ENCODE measurements at places on chromosomes 4 and X.

DNA sequence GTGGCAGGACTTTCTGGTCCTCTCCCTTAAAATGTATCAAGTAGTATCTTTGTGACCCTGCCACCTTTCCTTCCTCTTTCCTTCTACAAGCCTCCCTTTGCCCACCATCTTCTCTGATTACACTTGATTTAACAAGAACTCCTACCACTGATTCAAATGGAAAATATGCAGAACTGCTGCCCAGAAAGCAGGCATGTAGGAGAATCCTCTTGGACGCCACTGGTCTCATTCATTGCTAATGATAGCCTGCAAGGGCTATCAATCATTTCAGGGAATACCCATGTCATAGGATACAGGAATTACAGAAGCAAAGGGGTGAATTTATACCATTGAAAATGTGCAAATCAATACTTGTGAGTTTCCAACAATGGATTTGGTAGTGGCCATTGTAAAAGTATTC, 294.6 kb upstream of the NRK start:
- DNase-seq: no peak

- no peak for DNase-seq
Observed at GRCh38 chr4:159500861-159501260, 398.0 kb downstream of the RAPGEF2 start.

- DNase-seq: no peak
Observed at GRCh38 chr4:188701952-188702351, 562.7 kb downstream of the TRIML1 start.

DNA sequence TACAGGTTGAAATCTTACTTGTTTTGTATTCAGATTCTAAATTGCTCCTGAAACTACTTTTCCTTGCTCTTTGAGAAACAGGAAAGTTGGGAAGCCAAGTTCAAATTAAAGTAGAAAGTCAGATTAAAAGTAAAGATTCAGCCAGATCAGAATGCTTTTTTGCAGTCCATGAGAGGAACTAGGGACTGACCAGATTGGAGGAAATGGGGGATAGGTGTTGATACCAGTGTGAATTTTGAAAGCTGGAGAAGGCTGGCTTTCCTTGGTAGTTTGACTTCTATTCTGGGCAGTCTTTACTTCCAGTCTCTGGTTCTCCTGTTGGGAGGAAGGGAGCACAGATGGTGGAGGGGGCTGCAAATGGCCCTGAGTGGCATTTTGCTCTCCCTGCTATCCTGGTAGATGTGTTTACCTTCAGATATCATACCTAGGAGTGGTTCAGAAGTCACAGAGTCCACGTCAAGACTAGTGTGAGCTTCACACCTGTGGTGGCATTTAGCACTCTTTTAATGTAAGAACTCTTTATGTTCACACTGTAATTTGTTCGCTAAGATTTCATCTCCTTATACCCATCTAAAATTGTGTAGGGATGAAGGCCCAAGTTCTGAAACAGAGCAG, 68.8 kb downstream of the FNIP2 start:
- no peak for DNase-seq

DNA sequence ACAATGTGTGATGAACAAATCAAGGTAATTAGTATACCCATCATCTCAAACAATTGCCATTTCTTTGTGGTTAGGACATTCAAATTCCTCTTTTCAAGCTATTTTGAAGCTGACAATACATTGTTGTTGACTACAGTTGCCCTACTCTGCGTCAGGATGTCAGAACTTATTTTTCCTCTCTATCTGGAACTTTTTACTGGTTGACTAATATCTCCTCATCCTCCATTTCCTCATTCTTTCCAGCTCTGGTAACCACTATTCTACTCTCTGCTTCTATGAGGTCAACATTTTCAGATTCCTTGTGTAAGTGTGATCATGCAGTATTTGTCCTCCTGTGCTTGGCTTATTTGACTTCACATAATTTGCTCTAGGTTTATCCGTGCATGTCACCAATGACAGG, 240.5 kb upstream of the HS3ST1 start:
- no peak for DNase-seq

- no peak for DNase-seq
Observed at GRCh38 chrX:116806288-116806802, 343.6 kb upstream of the CT83 start.

DNA sequence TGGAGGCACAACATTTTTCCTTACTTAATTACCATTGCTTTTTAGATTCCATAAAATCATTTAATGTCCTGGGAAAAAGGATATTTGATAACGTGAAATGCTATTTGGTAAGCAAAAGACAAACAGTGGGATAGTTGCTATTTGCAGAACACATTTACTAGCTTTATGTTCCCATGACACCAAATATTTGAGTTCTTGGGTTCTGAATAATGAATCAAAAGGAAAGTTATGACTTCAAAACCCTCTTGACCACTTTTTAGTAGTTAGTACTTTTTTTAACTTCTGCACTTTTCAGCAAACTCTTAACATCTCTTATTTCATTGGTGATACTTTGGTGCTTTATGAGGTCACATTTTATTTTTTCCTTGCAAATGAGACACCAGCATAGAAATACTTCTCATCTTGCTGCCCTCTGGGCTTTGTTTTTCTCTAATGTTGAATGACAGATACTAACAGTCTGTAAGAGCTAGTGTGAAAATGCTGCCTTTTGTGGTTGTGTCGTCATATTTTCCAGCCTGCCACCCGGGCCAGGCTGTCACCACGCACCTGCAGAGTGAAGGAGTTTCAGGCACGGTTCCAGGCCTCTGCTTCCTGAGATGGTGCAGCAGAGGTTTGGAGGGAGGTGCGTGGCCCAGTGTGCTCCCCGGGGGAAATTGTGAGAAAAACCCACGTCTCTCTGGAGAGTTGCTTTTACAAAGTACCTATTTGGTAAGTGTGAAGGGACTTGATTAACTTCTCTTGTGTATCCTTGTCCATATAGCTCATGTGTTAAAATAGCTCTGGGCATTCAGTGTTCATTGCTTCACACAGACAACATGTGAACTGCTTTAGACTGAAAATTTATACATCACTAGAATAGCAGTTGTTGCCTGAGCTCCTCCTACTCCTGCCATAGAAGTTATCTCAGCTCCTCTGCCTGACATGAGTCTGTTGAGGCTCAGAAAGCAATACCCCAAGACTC, 34.7 kb downstream of the MSL3 start:
- peak; percentile 89 for DNase-seq

DNA sequence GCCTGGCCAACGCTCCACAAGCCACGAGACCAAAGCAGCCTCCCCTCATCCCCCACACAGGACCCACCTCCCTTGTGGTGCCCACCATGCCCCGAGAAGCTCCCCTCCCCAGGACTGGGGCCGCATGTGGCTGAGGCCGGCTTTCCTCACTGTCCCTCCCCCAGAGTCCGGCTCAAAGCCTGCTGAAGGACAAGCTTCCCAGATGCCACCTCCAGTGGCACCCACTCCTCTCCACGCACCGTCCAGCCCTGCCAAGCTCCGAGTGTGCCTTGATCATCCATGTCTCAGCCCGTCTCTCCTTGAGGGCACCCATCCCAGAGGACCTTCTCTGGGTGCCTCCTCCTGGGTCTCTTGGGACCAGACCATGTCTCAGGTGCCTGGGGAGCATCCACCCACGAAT, 58.8 kb upstream of the MXD4 start:
- no peak for DNase-seq

GRCh38 chr4:6746721-6747293, 30.8 kb downstream of the BLOC1S4 start:
- no peak for DNase-seq

DNA sequence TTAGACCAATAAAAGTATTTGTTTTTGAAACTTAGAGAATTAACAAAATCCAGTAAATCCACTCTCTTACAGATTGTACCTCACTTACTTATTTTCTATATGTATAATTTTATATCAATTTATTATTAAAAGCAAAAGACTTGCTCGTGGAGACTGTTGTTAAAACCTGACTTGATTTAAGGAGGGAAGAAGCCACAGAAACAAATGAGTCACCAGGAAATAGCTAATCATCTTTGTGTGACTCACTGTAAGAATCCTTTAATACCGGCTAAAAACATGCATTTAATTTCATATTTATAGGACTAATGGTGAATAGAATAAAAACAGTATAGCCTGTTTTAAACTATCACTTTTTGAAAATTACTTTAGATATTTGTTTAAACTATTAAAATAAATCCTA, 29.9 kb upstream of the UBE2NL start:
- DNase-seq: no peak

DNA sequence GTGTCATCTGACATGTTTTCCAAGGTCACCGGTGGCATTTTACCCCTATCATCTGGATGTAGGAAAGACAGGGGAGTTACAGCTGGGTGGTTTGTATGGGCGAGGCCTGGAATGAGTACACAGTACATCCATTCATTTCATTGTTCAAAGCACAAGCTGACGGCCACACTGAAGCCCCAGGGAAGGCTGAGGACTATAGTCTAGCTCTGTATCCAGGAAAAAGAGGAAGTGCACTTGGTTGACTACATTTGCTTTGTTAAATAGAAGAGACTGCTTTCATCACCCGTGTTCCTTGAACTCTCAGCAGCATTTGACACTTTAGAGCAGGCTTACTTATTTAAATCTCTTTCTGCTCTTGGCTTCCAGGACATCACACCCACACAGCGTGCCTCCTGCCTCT, 1041.0 kb upstream of the TENM3 start:
- DNase-seq: no peak

DNA sequence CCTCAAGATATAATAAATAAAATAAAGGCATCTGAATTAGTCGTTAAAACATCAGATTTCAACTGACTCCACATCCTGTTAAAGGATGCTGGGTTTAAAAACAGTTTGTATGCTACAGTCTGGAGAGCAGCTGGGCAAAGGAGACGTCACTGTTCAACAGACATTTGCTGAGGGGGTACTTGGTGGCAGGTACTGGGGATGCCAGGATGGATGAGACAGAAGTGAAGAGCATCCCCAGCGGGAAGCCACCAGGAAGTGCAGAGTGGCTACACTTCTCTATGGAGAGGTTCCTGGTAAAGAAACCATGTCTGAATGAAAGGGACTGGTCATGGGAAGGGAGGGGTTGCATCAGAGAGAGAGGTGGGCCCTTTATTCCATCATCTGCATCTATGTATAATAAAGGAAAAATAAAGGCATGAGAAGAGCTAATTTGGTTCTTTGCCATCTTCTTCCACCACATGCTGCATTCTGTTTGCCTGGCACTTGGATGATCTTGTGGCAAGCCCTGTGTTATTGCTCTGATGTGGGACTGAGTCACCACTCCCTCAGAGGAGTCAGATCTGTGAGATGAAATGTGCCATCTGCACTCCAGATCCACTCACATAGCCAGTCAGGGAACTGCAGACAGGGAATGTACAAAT, 145.0 kb downstream of the SOWAHB start:
- DNase-seq: peak; percentile 38

- DNase-seq: no peak
Observed at GRCh38 chr4:10480616-10481015, 23.4 kb upstream of the ZNF518B start.

DNA sequence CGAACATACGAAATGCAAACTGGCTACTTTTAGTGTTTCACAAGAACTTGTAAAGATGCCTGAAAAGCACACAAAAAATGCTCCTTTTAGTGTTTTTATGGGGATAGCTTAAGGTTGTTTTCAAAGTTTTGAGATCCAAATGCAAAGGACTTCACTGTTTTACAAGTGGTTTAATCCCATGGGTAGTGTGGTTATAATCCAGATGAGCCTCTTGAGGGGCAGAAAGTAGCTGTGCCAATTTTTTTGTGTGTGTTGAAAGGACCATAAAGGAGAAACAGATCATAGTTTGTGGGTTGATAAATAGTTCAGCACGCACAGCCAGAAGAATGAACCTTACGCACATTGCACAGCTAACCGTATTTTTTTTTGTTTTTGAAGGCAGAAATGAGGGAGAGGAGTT, 126.9 kb upstream of the GIMD1 start:
- DNase-seq: no peak

DNA sequence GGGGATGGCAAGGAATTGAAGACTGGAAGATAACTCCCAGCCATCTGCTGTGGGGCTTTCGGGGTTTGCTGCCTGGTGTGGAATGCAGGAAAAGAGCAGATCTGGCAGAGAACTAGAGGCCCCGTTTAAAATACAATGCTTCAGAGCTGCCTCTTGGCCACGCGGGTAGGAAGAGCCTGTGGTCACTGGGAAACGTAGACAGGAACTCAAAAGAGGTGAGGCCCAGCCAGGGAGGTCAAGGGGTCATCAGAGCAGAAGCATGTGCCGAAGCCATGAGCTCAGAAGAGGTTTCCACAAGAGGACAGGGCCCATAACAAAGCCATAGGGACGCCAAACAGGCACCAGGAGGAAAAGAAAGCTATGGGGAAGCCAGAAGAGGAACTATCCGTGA, 14.5 kb upstream of the STS start:
- no peak for DNase-seq

- peak; percentile 3 for DNase-seq
Observed at GRCh38 chrX:111719426-111720210, 38.6 kb downstream of the ALG13 start.

DNA sequence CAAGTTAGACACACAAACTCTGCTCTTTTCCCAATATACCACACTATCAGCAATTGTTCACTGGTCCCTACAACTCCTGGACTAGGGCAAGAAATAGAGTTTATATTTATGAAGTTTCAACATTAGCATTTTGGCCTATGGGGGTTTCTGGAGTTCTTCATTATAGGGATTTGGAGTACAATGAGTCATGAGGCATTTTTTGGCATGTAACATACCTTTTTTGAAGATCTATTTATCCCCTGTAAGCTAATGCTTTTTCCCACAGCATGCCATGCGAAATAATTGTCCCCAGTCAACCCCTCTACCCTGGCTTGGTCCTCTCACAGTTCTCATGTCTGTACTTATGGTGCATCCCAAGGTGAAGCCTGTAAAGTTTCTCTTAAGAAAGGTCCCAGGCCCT, 36.7 kb upstream of the EDA2R start:
- no peak for DNase-seq

DNA sequence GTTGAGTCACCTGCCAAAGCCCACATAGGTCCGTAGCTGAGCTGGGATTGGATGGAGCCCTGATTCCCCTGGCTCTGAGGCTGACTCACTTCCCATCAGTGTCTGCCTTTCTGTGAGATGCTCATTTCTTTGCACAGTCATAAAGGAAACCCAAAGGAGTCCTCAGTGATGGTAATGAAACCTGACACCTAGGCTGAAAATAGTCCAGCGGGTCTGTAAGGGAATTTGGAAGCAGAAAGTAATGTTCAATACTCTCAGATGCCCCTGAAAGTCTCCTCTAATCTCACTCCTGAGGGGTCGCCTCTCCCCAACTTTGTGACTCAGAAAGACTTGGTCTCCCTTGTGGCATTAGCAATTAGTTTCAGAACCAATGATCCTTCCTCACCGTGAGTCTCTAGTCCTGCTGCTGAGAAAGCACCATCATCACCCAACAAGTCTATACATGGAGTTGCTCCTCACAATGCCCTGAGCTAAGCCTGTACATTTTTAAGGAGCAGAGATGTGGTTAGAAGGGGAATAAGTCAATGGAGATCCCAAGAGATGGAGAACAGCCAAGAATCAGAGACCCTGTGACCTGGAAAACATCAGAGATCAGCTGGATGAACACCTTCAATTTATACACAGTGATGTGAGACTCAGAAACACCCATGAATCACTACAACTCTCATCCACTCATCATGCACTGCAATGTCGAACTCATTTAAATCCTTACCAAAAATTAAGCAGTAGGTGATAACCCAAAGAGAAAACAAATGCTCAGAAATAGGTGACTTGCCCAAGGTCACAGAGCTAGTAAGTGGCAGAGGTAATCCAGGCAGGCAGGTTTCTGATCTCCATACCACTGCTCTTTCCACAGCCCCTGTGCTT, 219.0 kb upstream of the CPEB2 start:
- DNase-seq: no peak

GRCh38 chr4:8171266-8171665, 12.7 kb upstream of the ABLIM2 start:
- DNase-seq: no peak

Data from common myeloid progenitor, CD34-positive (primary cell).